ENCODE measurements at places on chromosomes 2 and 18.
A peak's percentile ranks its signal among the peaks of the same experiment; 100 is the strongest.

DNA sequence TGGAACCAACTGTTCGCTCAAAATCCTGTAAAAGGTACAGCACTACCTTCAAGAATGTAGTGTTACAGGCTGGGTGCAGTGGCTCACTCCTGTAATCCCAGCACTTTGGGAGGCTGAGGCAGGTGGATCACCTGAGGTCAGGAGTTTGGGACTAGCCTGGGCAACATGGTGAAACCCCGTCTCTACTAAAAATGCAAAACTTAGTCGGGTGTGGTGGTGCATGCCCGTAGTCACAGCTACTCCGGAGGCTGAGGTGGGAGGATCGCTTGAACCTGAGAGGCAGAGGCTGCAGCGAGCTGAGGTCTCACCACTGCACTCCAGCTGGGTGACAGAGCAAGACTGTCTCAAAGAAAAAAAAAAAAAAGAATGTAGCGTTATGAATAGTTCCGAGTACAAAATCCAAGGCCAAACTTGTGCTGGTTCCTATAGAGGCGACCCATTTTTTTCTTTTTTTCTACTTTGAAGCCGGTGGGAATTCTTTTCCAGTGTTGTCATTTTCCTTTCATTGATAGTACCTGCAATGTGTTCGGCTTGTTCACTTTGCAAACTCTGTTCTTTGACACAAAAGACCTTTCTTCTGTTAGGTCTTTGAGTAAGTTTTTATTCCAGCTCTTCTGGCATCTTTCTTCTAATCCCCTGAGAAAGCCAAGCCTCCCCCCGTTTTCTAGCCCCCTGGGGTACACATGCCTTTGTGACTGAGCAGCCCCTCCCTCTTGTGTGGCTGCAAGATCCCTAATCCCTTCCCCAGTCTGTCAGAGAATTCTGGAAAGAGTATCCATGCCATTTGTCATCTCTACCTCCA lies 25.1 kb downstream of the INPP5D start:
- DNase-seq: no peak

DNA sequence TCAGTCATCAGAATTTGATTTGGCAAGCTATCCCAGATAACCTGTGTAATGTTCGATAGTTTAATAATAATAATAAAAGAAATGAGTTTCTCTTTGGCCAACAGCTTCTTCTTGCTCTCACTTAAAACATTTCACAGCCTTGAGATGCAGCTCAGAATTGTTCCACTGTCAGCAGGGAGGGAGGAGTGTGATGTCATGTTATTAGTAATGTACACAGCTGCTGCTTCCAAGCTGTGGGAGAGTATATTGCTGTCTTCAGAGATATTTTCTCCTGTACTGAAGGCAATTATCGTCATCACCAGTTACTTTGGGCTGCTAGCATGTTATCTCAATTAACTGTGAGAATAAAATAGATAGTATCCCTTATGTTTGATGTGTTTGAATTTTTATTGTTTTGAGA lies 146.9 kb upstream of the MAP3K20 start:
- no peak for DNase-seq

DNA sequence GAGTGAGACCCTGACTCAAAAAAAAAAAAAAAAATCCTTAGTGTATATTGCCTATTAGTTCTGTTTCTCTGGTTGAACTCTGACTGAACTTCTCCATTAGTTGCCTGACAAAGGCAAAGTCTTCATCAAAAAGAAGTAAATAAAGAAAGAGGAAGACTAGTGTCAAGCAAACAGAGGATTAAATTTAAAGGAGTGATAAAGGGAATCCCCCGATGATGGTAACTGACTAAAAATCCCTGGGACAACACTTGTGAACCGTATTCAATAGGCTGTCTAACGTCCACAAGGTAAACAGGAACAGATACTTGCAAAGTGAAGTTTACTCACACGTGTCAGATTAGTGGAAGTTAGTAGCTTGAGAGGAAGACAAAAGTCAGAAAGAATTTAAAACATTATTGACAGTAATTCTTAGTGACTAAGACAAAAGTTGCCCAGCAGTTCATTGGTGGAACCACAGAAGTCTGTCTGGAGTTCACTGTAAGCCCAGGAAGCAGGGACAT lies 26.2 kb upstream of the SPOPL start:
- no peak for DNase-seq

GRCh38 chr2:151975460-151976414 lies 123.1 kb downstream of the CACNB4 start:
- no peak for DNase-seq

GRCh38 chr18:3872641-3873040 lies 422.7 kb downstream of the TGIF1 start:
- no peak for DNase-seq

GRCh38 chr2:231299267-231299666 lies 96.2 kb upstream of the B3GNT7 start:
- DNase-seq: no peak

DNA sequence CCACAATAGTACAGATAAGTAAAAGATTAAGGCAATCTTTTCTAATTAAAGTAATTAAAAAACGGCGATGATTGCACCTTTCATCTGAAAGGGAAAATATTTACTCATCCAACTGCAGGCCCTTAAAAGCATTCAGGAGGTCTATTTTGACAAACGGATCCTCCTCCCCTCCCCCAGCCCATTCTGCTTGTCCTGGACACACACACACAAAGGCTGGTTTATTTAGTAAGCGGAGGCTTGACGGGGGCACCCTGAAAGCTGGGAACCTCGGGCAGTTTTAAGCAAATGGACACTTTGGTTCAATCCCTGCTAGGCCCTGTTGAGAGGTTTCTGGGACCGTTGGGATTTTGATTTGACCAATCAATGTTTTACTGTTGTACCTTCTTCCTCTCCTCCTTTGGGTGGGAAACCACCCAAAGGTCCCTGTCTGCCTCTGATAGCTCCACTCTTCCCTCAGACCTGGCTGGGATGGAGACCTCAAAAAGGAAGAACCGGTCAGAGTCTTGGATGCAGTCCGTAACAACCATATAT lies 135.8 kb upstream of the HAAO start:
- no peak for DNase-seq

DNA sequence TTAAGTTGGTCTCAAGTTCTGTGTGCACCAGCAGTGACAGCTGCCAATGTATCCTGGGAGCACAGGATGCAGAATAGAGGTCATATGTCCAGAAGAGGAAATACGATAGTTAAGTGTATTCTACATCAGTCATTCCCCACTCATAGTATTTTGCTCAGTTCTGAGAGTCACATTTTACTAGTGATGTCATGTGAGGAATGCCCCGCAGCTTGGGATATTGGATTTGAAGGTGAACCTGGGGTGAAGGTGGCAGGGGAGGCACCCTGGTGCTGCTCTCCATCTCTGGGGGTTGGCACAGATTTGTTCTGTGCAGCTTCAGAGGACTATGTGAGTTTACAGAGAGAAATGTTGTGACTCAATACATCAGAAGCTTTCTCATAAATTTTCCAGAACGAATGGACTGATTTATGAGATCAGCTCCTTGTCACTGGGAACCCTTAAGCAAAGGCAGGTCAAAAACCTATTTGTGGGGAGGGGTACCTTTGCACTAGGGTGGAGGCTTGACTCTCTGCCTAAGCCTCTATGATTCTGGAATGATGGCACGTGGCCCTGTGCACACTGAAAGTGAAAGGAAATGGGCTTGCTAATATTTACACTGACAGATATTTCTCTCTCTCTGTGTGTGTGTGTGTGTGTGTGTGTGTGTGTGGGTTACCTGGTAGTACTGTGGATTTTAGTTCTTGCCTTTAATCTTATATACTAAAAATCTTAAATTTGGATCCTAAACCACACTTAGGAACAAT lies 95.9 kb downstream of the NEB start:
- no peak for DNase-seq

DNA sequence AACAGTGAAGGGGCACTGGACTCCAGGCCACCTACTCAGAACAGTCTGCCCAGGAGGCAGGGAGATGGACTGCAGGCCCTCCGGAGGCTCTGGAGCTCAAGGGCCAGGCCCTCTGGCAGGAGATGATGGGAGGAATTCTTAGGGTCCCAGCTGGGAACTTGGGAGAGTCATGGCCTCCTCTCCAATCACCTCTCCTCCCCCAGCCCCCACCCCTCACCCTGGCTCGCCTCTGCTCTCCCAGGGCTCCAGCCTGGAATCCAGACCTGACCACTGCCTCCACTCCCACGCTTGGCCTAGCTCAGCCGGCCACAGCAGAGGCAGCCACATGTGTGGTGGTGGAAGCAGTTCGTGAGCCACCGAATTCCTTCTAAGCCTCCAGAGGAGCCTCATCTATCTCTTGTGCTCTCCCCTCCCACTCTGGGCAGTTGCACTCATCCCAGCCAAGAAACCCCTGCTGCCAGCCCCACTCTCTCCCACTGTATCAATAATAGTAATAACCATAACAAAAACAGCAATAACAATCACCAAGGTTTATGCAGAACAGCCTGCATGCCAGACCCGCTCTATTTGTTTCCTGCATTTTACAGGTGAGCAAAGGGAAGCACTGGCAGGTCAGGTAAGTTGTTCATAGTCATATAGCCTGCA lies 67.4 kb downstream of the TNS1 start:
- DNase-seq: no peak

GRCh38 chr2:19101968-19102367 lies 256.5 kb downstream of the OSR1 start:
- no peak for DNase-seq

GRCh38 chr2:72140621-72140960 lies 7.1 kb downstream of the CYP26B1 start:
- no peak for DNase-seq

DNA sequence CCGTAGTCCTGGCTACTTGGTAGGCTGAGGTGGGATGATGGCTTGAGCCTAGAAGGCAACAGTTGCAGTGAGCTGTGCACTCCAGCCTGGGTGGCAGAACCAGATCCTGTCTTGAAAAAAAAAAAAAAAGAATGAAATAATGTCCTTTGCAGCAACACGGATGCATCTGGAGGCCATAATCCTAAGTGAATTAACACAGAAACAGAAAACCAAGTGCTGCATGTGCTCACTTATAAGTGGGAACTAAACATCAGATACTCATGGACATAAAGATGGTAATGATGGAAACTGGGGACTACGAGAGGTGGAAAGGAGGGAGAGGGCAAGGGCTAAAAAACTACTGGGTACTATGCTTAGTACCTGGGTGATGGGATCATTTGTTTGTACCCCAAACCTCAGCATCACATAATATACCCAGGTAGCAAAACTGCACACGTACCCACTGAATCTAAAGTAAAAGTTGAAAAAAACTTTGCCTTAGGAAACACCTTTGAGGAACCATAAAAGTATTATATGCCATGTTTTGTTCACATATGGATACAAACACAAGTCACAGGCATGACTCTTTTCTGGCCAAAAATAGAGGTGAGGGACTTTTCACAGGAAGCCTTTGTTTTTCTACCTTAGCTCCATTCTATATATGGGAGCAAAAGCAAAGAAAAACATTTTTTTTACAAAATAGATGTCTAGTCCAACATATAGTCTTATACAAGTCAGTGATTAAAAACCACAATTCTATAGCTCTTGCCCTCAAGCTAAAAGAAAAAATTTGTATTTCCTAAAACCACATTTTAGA lies 36.6 kb downstream of the GPR155 start:
- no peak for DNase-seq

- no peak for DNase-seq
Measured at GRCh38 chr18:78980279-78980771, 707 bp downstream of the SALL3 start.

DNA sequence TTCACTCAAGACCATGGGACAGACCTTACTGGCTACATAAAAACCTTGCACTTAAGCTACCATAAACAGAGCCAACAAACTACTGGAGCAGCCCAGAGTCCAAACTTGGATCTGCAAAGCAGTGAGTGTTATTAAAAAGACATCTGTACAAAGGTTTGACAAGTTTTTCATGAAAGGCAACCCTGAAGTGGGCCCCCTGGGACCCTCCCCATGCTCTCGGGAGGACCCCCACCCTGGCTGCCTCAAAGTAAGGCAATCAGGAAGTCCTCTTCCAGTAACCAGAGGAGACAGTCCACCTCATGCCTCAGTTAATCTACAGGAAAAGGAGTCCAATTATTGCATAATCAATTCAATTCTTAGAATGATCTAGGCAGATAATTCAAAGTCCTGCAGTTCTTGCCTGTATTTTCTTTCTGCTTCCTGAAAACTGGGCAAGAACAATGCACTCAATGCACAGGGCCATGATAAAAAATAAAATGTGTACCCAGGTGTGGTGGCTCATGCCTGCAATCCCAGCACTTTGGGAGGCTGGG lies 69.7 kb downstream of the TBC1D8 start:
- DNase-seq: no peak

DNA sequence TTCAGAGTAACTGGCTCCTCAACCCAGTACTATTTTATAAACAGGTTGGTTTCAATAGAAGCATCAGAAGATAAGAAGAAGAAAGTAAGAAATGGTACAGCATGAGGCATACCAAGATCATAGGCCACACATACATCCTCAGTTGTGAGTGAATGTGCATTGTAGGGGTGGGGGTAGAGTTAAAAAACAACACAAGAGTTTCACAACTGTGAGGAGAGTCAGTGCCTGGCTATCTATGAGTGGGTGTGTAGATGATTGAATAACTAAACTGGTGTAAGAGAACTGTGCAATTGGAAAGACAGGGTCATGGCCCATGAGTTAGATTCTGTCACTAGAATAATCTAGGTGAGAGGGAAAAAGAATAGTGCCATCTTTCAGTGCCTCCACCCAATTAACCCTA lies 748.2 kb upstream of the ACVR2A start:
- DNase-seq: peak; percentile 7

DNA sequence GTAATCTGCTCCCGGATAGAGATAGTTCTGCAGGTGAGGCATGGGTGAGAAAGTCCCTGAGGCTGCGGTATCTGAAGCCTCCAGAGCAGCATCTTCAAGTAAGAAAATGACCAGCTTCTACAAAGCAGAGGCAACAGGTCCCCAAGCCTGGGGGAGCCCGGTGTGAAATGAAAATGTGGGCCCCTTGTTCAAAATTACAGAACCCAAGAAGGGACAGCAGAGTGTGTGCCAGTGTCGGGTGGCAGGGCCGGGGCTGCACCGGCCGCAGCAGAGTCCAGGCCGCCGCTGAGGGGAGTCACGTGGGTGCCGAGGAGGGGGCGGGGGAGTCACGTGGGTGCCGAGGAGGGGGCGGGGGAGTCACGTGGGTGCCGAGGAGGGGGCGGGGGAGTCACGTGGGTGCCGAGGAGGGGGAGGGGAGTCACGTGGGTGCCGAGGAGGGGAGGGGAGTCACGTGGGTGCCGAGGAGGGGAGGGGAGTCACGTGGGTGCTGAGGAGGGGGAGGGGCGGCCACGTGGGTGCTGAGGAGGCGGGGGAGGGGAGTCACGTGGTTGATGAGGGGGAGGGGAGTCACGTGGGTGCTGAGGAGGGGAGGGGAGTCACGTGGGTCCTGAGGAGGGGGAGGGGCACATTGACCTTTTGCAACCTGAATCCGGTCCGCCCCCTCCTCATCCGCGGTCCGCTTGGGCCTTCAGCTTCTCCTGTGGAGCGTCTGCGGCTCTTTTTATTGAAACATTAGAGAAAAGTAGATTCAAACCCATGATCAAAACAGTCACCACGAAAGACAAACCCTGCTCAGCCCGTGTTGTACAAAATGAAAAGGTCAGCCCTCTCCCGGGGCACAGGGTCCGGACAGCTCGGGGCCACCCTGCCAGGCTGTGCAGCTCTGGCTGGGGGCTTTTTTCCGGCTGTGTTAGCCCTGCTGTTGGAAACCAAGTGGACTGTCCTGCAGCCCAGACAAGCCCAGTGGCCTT lies 10.4 kb downstream of the COLEC11 start:
- DNase-seq: no peak

- no peak for DNase-seq
Measured at GRCh38 chr2:136093583-136093982, 24.4 kb downstream of the CXCR4 start.
